ENCODE measurements at places on chromosomes 12 and 14.

DNA sequence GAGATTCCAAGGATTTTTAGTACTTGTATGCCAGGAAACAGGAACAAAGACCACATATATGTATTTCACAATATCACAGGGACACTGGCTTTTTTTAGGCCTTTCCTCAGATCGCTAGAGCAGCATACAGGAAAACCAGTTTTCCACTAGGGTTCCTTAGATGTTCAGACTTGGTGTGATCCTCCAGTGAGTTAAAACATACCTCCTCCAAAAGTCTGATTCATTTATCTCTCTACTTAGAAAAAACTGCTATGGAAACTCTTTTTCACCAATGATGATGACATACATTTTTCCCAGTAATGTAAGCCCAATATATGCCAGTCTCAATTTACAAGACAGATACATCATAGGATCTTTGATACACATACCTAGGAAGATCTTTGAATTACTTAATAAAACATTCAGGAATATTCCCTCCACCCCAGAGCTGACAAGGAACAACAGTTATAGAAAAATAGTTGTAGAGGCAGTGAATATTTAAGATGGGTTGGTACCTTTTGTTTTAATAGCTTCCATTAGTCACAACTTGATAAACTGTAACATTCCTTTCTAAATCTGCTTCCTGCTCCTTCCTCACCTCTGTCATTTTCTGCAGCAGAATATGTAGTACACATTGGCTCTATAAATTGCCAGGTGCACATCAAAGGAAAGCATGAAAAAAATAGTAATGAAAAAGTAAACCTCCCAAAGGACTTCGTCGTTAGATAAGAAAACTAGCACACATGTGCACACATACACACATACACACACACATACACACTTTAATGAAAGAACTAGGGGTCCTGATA lies 27.5 kb downstream of the BCAT1 start:
- no peak for DNase-seq

- DNase-seq: no peak
Observed at GRCh38 chr12:69410571-69410970, 51.0 kb downstream of the YEATS4 start.

DNA sequence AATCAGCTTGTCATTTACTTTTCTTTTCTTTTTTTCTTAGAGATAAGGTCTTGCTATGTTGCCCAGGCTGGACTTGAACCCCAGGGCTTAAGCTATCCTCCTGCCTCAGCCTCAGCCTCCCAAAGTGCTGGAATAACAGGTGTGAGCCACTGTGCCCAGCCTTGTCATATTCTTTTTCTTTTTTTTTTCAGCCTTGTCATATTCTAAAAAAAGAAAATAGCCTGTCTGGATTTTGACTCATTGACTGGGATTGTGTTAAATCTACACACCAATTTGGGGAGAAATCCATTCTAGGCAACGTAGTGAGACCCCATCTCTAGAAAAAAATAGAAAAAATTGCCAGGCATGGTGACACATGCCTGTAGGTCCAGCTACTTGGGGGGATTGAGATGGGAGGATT lies 24.1 kb downstream of the ATP5MC2 start:
- DNase-seq: no peak

DNA sequence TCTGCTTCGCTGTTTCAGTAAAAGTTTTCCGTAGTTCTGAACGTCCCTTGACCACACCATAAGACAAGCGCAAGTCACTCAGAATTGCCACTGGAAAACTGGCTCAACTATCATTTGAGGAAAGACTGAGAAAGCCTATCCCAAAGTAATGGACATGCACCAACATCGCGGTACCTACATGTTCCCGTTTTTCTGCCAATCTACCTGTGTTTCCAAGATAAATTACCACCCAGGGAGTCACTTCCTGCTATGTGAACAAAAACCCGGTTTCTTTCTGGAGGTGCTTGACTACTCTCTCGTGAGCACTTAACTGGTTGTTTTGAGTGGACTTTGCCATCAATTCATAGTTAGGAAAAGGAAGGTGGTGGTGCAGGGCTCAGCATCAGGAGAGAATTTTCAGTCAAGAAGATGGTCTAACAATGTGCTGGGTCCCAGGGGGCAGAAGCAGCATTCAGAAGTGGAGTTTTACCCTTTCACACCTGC lies 1.4 kb downstream of the EGLN3 start:
- DNase-seq: no peak

GRCh38 chr14:64604881-64605280 lies 55.1 kb downstream of the PPP1R36 start:
- no peak for DNase-seq

- DNase-seq: no peak
Observed at GRCh38 chr12:30784508-30784907, 29.8 kb upstream of the CAPRIN2 start.

GRCh38 chr14:90447720-90448497 lies 51.1 kb downstream of the CALM1 start:
- DNase-seq: no peak

DNA sequence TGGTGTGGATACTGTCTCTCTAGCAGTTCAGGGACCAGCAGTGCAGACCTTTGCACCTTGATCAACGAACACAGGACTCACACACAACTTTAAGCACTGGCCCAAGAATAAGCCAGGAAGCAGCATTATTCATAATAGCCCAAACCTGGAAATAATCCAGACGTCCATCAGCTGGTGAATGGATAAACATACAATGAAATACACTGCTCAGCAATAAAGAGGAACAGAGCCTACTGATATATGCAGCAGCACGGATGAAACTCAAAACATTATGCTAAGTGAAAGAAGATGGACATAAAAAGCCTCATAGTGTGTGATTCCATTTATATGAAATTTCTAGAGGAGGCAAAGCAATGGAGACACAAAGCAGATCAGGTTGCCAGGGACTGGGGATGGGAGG lies 303.9 kb upstream of the FKBP4 start:
- DNase-seq: no peak

DNA sequence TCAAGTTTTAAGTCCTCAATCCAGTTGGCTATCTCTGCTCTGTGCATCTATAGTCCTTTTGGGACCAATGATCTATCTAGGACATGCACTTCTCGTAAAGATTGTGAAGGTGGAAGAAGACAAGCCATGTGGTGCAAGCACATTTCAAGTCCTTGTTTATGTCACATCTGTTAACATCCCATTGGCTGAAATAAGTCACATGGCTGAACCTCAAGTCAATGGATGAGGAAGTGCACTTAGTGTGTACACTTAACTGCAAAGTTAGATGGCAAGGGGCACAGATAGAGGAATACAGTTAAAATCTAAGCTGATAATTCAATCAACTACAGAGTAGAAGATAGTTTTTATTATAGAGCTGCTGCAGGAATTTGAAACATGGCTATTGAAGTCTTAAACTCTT lies 362.8 kb upstream of the TBX3 start:
- no peak for DNase-seq
